ENCODE measurements at places on chromosomes 3 and 15.

- DNase-seq = no peak
Measured at GRCh38 chr15:27360316-27360715, 389.3 kb downstream of the GABRG3 start.

GRCh38 chr3:154384479-154384878 is 45.5 kb downstream of the GPR149 start:
- no peak for DNase-seq

DNA sequence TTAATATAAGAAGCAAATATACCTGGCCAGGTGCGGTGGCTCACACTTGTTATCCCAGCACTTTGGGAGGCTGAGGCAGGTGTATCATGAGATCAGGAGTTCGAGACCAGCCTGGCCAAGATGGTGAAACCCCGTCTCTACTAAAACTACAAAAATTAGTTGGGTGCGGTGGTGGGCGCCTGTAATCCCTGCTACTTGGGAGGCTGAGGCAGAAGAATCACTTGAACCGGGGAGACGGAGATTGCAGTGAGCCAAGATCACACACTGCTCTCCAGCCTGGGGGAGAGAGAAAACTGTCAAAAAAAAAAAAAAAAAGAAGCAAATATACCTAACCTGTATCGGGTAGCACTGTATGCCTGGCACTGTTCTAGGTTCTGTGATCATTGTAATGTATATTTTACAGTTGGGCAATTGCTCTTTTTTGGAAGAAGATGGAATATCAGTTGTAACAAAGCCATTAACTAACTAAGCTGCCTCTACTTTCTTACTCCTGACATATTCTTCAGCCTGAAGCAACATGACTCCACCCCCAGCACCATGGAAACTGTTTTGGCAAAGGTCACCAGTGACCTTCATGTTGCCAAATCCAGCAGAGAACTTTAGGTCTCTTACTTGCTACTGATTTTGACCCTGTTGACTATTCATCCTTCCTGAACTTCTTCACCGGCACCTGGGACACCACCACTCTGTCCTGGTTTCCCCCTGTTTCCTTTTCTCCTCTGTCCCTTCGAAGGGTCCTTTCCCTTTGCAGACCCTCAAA is 203.8 kb downstream of the RPLP1 start:
- no peak for DNase-seq

DNA sequence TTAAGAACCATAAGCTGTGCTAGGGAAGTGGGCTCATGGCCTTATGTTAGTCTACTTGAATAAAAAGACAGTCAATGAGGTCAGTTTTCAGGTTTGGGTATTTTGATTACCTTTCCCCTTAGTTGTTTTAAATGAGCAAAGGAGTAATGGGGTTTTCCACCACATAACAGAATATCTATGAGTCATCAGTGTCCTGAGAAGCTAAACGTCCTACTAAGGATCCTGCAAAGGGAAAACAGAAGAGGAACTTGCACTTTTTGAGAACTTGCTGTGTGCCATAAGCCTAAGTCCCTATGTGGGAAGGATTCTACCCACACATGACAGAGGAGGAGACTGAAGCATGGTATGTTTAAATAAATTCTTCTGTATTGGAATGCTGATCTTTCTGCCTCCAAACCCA is 292.8 kb upstream of the TMC3 start:
- DNase-seq = no peak

DNA sequence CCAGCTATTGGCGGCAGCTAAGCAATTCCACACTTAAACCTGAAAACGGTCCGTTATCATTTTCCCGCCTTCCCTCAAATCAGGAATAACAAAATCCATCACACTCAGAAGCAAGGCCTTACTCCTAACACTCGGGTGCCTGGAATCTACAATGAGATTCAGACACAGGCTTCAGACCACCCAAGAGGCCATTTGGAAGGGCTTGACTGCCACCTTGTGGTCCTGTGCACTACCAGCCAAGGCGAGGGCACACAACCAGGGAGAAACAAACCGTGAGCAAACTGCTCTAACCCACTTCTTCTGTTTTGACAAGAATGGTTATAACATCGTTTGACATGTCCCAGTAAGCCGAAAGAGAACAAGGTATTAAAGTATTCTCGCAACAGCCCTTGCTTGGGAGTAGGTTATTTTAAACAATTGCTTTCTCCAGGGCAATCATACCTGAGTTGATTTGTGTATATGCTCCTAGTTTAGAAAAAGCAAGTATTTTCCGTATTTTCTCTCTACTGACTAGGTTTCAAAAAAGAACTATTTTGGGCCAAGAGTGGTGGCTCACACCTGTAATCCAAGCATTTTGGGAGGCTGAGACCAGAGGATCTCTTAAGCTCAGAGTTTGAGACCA is 40.1 kb upstream of the TAFA4 start:
- no peak for DNase-seq

GRCh38 chr15:68424754-68425390 is 7.1 kb downstream of the ITGA11 start:
- DNase-seq = no peak

DNA sequence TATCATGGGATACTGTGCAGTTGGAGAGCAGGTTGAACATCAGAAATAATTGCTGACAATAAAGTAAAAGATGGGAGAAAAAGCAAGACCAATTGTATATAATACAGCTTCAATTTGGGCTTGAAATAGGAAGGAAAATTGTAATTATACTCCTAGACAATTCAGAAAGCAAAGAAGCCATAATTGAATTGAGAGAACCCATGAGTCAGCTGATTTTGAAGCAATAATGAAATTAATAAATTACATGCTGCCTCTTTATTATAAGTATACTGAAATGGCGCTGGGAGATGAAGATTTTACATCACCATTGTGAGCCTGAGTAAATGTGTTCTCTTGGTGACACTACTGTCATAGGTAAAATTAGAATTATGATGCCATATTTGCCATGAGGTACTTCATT is 23.2 kb downstream of the CHRNA3 start:
- DNase-seq = no peak

DNA sequence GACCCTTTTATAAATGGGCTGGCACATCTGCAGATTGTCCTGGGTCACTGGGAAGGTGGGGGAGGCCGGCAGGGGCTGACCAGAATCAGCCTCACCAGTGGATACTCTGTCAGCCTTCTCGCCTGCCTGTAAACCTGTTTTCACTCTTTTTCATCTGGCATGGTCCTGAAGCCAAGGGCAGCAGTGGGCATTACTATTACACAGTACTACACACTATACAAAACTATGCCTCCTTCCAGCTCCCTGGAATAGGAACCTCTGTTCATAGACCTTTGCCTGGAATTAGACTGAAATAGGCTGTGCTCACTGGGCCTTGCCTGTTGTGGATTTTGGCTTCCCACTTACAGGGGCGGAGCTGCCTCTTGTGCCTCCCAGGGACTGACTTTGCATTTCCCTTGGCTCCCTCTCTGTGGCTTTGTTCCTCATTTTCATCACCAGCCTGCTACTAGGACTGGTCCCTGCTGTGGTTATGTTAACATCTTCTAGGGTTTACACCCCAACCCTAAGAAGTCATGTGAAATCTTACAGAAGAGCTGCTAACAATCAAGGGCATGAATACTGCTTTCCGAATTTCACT is 120.7 kb downstream of the FNDC3B start:
- DNase-seq = no peak

GRCh38 chr15:42107473-42107872 is 13.1 kb upstream of the PLA2G4D start:
- DNase-seq = peak; percentile 38

GRCh38 chr3:127831723-127832172 is 9.4 kb upstream of the MGLL start:
- DNase-seq = peak; percentile 17

GRCh38 chr15:60172143-60172542 is 168.0 kb downstream of the FOXB1 start:
- no peak for DNase-seq

- DNase-seq = no peak
Measured at GRCh38 chr15:32646291-32646690, 4.8 kb downstream of the SCG5 start.

GRCh38 chr3:30258426-30259392 is 347.7 kb upstream of the TGFBR2 start:
- no peak for DNase-seq

- DNase-seq = no peak
Measured at GRCh38 chr15:66016199-66016598, 146.9 kb downstream of the RAB11A start.

DNA sequence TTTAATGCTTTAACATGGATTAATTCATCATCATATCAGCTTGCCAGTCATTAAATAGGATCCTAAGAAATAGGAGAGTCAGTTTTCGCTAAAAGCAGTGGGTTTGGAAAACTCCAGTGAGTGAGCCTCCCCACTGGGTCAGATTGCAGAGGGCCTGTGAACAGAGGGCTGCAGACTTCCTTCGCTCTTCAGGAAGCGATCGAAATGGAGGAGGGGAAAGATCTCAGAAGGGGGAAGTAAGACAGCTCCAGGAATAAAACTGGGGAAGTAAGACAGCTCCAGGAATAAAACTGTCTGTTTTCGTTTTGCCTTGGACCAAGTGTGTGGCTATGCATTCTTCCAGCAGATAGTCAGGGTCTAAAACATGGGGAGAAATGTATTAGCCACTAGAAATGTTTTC is 124.8 kb upstream of the C15orf61 start:
- no peak for DNase-seq

DNA sequence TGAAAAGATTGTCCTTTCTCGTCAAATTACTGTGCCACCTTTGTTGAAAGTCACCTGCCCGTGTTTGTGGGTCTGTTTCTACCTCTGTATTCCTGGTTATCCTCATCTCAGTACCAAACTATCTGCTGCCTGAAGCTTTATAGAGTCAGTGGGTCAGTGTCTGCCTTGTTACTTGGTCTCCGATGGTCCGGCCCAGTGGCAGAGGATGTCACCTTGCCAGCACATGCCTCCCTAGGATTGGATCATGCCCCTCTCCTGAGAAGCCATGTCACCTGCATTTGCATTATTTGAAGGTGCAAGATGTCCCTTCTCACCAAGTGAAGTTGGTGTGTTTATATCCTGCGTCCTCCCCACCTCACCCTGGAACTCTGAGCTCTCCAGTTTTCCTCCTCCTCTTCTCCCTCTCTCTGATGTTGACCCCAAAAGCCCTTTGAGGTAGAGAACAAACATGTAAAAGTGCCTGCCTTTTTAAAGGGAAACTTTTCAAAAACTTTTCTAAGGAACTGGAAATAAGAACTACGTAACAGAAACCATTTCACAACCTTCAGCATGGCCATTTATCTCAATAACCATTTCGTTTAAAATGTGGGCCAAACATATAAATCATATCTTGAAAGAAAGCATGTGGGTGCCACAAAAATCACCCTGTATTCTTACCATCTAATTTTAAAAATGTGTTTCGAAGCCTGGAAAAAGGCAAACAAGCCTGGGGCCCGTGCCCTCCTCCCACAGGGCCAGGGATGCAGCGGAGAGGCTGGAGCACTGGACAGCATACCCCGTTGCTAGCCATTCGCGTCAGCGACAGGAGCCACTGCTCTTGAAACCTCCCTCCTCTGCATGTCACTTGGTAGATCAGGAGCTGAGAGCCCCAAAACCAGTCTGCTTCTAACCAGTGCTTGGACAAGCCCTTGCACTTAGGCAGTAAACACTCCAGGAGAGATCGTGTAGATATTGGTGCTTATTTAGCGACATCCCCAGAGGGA is 102.1 kb downstream of the VGLL4 start:
- DNase-seq = no peak

DNA sequence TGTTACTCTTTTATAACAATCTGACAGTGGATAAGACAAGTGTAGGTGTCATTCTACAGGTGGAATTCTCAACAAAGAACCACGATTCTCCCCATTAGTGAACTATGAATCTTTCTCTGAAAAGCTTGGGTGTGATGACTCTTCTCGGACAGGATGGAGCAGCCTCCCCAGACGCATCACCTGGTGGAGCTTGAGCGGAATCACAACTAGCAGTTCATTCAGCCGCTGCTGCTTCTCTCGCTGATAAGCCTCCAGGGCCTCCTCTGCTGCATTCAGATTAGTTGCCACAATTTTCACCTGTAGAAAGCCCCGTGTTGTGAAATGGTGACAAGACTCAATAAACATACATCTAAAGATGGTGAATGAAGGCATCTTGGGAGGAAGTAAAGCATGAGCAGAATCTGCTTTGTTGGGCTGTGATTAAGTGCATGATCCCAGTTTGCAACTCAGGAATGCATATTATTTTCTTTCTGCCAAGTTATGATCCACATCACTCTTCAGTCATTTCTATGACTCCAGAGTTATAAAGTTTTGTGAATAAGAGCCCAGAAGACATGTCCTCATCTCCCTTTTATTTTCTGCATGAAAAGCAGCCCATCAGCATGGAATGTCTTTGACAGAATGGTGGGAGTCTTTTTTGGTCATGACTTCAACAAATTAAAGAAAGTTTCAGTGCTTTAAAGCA is 93.6 kb downstream of the BOC start:
- no peak for DNase-seq

DNA sequence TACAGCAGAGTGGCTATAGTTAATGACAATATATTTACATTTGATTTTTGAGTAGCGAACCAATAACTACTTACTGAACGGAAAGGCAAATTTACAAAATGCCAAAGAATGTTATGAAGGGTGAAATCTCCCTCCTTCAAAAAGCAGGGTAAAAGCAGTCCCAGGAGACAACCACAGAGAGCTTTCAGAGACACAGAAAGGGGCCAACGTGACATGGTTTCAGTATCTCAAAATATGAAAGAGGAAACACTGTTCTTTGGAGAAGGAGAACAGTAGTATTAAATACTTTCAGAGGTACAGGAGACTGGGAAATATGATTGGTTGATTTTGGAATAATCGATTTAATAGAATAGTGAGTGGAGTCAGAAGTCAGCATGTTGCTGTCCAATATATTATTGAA is 52.3 kb upstream of the ROBO1 start:
- no peak for DNase-seq

DNA sequence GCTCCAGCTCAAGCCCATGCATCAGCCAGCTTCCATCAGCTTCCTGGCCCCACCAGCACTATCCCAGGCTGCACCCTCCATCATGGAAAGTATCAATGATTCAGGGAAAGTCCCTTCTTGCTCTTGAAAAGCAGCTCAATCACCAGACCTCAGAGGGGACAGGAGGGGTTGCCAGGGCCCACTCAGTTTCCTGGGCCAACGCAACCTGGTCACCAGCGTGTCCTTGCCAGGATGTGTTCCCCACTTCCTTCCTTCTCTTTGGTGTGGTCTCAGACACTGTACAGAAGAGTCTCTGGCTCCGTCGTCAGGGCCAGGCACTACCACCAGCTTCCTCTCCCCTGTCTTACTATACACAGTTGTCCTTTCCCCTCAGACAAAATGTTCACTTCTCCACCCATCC is 3.0 kb downstream of the HDC start:
- peak; percentile 81 for DNase-seq

DNA sequence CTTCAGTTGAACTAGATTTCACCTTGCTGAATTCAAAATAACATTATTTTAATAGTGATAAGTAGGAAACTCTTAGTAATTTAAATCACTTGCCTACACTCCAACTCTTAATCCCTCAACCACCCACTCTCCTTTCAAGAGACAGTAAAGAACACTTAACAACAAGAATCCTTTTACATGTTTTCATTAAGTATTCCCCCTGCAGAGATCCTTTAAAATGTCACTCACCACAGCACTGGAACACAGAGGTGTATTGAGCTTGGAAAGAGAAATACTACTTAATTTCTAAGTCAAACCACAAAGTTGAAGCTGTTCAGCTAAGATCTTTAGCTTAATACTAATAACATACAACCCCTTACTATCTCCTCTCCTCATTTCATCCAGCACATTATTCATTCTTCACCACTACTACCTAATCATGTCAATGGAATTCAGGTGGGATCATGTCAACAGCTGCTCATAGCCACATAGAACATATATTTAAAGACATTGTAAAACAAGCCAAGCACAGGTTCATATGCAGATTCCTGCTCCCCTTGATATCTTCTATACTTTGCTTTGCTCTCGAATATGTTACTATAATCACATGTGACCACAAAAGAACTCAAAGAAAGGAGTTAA is 40.5 kb downstream of the IMPG2 start:
- DNase-seq = no peak
